NK-92 treated with Interleukin-12 subunit alpha and Interleukin-12 subunit beta, amount 100 ng/mL, for 24 hours (cell line): ENCODE measurements at places on chromosomes 12 and 14.

GRCh38 chr14:89891055-89891454 is 63.5 kb downstream of the EFCAB11 start:
- no peak for DNase-seq

DNA sequence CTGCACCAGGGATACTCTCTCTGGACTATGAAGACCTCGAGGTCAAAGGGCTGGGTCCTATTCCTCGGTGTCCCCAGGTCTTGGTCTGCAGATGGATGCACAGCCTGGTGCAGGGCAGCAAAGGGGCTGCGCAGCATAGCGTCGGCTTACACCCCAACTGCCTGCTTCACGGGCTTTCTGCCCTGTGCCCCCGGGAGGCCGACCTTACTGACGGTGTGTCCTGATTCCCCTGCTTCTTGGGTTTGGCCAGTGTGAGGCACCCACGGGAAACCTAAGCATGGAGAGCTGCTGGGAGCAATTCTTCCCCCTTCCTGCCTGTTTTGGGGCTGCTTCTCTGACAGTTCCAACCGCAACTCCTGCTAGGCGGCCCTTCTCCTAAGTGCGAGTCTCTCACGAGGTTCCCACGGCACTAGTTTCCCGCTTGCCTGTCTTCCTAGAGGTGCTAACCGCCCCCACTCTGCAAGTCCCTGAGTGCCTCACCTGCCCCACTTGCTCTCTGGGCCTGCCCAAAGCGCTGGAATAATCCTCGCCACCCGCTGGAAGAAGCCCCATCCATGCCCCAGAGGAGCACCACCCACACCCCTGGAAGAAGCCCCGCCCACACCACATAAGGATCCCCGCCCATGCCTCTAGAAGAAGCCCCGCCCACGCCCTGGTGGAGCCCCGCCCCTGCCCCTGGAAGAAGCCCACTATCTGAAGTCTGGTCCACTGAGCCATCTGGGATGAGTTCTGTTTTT is 54.0 kb downstream of the PRIMA1 start:
- peak; percentile 13 for DNase-seq

DNA sequence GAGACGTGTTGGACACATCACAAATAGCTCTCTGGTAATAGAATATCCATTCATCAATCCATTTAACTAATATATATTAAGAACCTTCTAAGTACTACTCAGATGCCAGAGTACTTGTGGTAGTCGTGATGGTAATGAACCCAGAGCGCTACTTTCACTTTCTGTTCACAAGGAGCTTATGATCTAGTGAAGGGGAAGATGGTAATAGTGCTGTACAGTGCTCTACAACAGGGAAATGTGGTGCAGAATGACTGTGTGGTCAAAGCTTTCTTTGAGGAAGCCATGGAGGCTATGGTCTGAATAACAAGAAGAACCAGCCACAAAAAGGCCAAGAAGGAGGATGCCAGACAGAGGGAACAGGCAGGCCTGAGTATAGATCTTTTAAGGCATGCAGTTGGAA is 212.0 kb downstream of the PTPRO start:
- no peak for DNase-seq

GRCh38 chr14:38044710-38045109 is 163.0 kb upstream of the SSTR1 start:
- DNase-seq = no peak

- no peak for DNase-seq
These were observed 208.3 kb downstream of the GPHN start for GRCh38 chr14:66716227-66716626.

- DNase-seq = no peak
These were observed 6.6 kb downstream of the TTC9 start for GRCh38 chr14:70648346-70648745.

GRCh38 chr14:99760817-99761216 is 32.4 kb upstream of the EML1 start:
- no peak for DNase-seq

DNA sequence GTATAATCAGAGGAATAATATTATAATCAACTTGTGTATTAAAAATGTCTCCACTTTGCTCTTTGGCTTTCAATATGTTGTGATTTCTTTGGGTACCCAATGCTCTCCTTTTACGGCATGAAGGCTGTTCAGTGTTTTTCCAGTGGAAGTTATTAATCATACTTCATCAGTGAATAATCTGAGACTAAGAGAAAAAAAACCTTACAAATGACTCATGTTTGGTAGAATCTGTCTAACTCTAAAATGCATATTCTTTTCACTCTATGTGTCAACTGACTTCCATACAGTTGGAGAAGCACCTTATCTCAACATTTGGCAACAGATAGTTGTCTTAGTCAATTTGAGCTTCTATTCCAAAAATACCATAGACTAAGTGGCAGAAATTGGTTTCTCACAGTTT is 82.2 kb downstream of the PTPRO start:
- DNase-seq = no peak

- no peak for DNase-seq
These were observed 86.1 kb upstream of the CNOT2 start for GRCh38 chr12:70157099-70157498.

DNA sequence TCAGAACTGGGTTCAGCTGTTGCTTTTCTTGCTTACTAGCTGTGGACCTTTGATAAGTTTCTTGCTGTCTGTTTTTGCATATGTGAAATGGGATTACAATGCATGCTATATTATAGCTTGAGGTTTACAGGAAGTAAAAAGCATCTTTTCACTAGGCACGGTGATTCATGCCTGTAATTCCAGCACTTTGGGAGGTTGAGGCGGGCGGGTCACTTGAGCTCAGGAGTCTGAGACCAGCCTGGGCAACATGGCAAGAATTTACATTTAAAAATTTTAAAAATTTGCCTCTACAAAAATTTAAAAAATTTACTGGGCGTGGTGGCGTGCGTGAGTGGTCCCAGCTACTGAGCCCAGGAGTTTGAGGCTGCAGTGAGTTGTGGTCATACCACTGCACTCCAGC is 42.0 kb downstream of the CALM1 start:
- no peak for DNase-seq

GRCh38 chr14:22460461-22461195 is 128.4 kb downstream of the DAD1 start:
- DNase-seq = peak; percentile 43

DNA sequence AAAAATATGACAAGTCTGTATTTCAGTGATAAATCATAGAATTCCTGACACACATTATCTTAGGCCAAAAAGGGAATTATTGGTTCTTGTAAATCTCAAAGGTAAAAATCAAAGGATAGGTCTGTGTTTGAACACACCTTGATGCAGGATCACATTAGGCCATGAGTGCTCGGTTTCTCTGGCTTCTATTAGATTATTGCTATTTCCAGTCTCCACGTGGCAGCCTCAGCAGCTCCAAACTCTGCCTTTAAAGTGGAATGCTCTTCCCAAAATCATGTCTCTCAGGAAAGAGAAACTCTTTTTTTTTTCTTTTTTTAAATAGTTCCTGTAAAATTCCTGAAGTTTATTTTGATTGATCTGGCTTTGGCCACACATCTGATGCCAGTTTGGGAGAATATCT is 105.6 kb upstream of the FRMD6 start:
- no peak for DNase-seq

DNA sequence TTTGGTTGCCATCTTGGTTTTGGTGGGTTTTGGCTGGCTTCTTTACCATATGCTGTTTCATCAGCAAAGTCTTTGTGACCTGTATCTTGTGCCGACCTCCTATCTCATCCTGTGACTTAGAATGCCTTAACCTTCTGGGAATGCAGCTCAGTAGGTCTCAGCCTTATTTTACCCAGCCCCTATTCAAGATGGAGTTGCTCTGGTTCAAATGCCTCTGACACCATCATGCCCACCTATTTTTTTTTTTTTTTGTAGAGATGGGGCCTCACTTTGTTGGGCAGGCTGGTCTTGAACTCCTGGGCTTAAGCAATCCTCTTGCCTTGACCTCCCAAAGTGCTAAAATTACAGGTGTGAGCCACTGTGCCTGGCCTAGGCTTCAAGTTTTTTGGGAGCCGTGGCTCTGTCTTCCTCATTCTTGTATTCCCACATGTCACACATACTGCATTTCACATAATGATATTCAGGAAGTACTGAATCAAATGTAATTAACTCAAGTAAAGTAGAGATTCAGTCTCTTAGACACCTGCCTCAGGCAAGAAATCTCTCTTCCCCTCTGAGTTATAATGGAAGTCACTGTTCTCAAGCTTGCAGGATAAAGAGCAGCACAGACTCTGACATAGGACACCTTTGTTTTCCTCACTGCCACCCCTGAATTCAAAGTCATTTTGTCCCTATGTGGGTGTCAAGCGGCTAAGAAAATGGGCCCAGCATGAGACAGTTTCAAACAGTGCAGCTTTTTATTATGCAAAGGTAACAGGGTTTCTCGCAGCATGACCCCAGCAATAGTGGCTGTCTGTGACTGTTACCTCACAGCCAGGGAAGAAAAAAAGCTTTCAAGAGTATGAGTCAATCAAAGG is 159.0 kb downstream of the PTPN11 start:
- no peak for DNase-seq
